ENCODE measurements at places on chromosomes 11 and 22.

DNA sequence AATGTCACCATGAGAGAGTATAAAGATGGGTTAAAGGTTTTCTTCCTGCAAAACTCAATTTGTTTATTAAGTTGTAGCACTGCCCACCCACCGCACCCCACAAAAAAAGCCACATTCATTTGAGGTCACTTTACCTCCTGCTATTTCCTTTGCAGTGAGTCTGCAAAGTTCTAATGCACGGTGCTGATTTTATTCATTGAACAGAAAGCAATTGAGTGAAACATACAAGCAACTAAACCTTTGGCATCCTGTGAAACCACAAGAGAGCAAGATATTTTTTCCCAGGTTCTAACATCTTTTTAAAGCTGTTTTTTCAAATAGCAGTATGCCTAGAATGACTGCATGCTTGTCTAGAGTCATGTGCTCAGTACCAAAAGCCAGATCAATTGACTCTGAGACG is 39.0 kb downstream of the RRAS2 start:
- no peak for DNase-seq

DNA sequence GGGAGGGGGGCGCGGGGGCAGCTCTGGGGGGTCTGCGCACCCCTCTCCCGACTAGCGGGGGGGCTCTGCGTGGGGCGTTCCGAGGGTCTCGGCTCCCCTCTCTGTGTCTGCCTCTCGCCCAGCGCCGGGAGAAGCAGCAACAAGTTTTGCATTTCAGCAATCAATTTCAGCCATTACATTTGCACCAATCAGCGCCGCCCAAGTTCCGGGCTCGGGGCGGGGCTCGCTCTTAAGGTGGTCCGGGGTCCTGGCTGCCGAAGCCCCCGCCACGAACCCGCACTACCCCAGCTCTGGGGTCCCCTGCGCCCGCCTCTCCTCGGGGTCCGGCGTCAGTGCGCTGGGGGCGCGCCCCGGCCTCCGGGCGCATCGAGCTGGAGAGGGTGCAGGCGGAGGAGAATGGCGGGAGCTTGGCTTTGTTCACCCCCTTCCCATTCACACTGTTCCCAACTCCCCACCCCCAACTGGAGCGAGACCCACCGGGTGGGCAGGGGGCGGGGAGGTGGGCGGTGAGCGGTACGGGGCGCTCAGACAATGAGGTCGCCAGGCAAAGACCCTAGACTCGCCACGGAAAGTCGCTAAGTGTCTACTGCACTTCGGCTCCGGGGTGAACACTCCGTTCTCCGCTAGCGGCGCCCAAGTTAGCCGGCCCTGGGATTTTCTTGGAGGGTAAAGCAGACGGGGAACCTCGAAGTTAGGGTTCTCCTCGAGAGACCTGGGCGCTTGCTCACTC is at the start of gene MN1:
TSS of gene MN1 (minus strand) at position 141 of the 730 bp plus-strand sequence. CDS start 1,213 bp downstream, outside the sequence.
- no peak for DNase-seq

DNA sequence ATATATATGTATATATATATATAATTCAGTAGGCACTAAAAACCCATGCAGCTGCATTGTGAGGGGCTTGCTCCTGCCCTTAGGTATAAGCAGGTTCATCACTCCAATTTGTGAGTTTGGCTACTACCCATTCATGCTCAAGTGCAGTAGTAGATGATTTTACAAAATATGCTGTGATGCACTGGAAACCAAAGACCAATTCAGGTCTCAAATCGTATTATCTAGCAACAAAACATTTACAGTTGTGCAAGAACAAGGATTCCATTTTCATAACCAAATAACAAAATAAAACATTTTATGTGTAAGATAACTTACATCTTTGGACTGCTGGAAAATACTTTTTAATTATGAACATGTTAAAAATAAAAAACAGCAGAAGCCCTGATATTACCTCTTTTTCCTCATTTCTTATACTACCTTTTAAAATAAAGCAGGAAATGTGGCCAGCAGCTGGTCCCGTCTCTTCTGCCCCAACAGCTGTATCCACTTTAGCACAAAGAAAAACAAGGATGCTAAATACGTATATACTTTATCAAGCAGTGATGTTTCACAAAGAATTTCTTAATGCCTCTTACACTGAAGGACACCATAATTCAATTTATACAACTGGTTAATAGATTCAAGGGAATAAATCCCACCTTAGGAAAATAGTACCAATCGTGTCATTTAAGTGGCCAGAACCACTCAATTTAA is 2.8 kb downstream of the CREBZF start:
- no peak for DNase-seq

DNA sequence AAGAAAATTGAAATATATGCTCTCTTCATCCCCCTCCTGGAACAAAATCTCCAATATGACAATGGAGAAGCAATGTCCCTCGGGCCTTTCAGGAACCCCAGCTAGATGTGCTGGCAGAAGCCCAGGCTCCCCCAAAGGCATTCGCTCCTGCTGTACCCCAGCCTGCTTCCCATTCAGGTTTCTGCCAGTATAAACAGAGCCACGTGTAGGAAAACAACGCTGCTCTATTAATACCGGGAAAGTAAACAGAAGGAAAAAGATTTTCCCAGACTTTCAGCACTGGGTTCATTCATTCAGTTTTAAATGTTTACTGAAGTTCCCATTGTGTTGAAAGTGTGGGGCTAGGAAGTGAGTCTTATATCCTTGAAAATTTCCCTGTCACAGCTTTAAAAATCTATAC is 147.1 kb downstream of the CADM1 start:
- no peak for DNase-seq

- DNase-seq: no peak
Observed at GRCh38 chr11:78742430-78742829, 167.8 kb upstream of the NARS2 start.

- no peak for DNase-seq
Observed at GRCh38 chr11:5239046-5239445, 4.8 kb upstream of the HBD start.
